SK-N-SH (cell line): ENCODE measurements at places on chromosomes 3 and 15. TPM values are rescaled to one million over a fixed set of nuclear protein-coding genes. Genes with fewer than 3 reads are reported as not detected.

Gene TIMP4
- polyA plus RNA-seq: not detected in 2 replicates

Gene BOC
- polyA plus RNA-seq: 5.8 and 6.6 TPM in 2 replicates

Gene NECTIN3
- 8.9 and 12.7 TPM in 2 replicates for polyA plus RNA-seq

Gene GOLGA8T
- polyA plus RNA-seq: 0.06 TPM in 1 of 2 replicates, not detected in the other

Gene STRIT1
- polyA plus RNA-seq: not detected in 2 replicates

Gene ACSBG1
- under 0.01 and 0.02 TPM in 2 replicates for polyA plus RNA-seq

Gene NCKIPSD
- 20.4 and 24.9 TPM in 2 replicates for polyA plus RNA-seq

Gene GRK7
- 0.03 TPM in 1 of 2 replicates, not detected in the other for polyA plus RNA-seq

Gene ULK4
- polyA plus RNA-seq: 6.2 and 7.8 TPM in 2 replicates

DNA sequence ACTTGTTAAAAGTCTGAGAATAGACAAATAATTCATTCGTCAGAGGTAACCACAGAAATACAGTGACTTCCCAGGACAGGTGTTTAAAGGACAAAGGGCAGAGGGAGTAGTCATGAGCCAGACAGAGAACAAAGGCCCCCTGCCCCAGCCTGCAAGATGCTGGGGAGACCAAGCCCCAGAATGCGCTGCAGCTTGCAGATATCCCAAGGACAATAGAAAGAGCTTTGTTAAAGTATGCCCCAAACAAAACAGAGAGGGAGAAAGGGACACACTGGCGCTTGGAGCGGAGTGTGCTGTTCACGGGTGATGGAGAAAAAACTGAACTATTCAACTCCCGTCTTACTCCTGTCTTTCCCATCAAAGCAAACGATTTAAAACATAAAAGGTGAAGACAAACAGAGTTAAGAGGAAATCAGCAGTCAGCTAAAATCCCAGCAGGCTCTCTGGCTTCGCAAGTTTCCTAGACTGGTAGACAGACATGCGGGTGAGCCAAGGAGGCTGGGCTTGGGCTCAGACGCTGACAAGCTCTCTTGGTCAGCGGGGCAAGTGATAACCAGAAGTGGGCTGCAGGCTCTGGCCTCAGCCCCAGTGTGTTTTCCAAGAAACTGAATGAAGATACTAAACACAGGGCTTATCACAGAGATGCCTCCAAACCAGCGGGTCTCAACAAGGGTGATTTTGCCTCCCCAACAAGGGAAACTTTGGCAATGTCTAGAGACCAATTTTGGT is 130.1 kb downstream of the UACA start:
- H3K27me3 ChIP-seq: no peaks in the 10 kb centered on the region
- peaks cover 34% of the 10 kb centered on the region for H3K4me1 ChIP-seq
- no peak overlapping the region for H3K4me3 ChIP-seq
- no peaks in the 10 kb centered on the region for H3K36me3 ChIP-seq

- H3K4me3 ChIP-seq: no peak overlapping the region
- no peaks in the 10 kb centered on the region for H3K36me3 ChIP-seq
- DNase-seq: no peak
- no peak overlapping the region for H3K27ac ChIP-seq
- no peaks in the 10 kb centered on the region for H3K27me3 ChIP-seq
Observed at GRCh38 chr3:138889792-138890191, 55.1 kb upstream of the PIK3CB start.

DNA sequence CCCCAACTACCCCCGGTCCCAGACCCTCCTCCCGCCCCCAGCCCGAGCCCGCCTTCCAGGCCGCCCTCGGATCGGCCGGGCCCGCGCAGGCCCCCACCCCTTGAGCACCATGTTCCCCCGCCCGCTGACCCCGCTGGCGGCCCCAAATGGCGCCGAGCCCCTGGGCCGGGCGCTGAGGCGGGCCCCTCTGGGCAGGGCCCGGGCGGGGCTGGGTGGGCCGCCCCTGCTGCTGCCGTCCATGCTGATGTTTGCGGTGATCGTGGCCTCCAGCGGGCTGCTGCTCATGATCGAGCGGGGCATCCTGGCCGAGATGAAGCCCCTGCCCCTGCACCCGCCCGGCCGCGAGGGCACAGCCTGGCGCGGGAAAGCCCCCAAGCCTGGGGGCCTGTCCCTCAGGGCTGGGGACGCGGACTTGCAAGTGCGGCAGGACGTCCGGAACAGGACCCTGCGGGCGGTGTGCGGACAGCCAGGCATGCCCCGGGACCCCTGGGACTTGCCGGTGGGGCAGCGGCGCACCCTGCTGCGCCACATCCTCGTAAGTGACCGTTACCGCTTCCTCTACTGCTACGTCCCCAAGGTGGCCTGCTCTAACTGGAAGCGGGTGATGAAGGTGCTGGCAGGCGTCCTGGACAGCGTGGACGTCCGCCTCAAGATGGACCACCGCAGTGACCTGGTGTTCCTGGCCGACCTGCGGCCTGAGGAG is 472 bp downstream of the CHST14 start:
- DNase-seq: no peak
- H3K27me3 ChIP-seq: no peaks in the 10 kb centered on the region
- peak overlapping the region; percentile 86 for H3K4me3 ChIP-seq
- H3K27ac ChIP-seq: no peak overlapping the region
- H3K4me1 ChIP-seq: peaks cover 27% of the 10 kb centered on the region; the same call in 1 of the 2 replicates

- no peaks in the 10 kb centered on the region for H3K4me1 ChIP-seq
- H3K27ac ChIP-seq: no peak overlapping the region
Observed at GRCh38 chr3:63400246-63400860, 122.2 kb downstream of the SYNPR start.

- no peak overlapping the region for H3K4me3 ChIP-seq
- H3K27ac ChIP-seq: no peak overlapping the region
- H3K27me3 ChIP-seq: peaks cover 4% of the 10 kb centered on the region; the same call in 1 of the 2 replicates
- DNase-seq: no peak
- no peaks in the 10 kb centered on the region for H3K36me3 ChIP-seq
- peaks cover 8% of the 10 kb centered on the region; the same call in 1 of the 2 replicates for H3K4me1 ChIP-seq
Observed at GRCh38 chr15:79042213-79042928, 48.2 kb downstream of the RASGRF1 start.

DNA sequence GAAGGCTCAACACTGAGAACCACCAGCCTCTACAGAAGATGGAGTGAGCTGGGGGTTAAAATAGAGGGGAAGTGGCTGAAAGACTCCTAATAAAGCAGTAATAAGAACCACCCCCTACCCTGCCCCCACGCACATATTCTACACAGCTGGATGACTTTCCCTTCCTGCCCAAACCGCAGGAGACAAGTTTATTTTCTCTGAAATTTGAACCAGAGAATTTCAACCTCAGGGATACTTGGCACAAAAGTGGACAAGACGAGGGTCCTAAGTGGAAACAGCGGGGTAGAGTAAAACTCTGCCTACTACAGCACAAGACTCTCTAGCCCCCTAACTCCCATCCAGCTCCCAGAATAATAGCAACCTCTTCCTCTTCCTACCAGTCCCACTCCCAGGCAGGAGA is 28.4 kb downstream of the USF3 start:
- no peak for DNase-seq
- no peak overlapping the region for H3K27ac ChIP-seq
- peaks cover 7% of the 10 kb centered on the region for H3K36me3 ChIP-seq
- no peak overlapping the region for H3K4me3 ChIP-seq
- H3K27me3 ChIP-seq: no peaks in the 10 kb centered on the region

GRCh38 chr15:81006124-81006523 is 5.4 kb downstream of the TLNRD1 start:
- H3K4me3 ChIP-seq: no peak overlapping the region
- no peak overlapping the region for H3K27ac ChIP-seq
- H3K36me3 ChIP-seq: peaks cover 25% of the 10 kb centered on the region
- H3K27me3 ChIP-seq: no peaks in the 10 kb centered on the region

- H3K4me3 ChIP-seq: no peak overlapping the region
- no peaks in the 10 kb centered on the region; the same call in 1 of the 2 replicates for H3K27me3 ChIP-seq
- DNase-seq: no peak
- no peak overlapping the region for H3K27ac ChIP-seq
- H3K36me3 ChIP-seq: no peaks in the 10 kb centered on the region
- no peaks in the 10 kb centered on the region for H3K4me1 ChIP-seq
Observed at GRCh38 chr3:133987136-133987535, 42.6 kb downstream of the SLCO2A1 start.

DNA sequence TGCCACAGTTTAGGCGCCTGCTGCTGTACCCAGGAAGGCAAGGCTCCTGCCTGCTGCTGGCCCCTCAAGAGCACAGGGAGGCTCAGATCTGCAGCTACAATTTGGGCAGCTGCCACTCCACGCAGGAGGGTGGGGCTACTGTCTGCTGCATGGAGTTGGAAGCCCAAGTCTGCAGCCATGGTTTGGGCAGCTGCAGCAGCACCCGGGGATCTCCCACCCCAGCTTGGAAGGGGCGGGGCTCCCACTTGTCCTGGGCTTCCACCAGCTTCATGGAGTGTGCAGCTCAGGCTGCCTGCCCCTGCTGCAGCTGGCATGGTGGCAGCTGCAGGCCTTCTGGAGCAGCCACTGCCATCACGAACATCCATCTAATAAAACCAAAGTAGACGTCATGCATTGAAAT is 512.9 kb downstream of the PYDC2 start:
- H3K36me3 ChIP-seq: no peaks in the 10 kb centered on the region
- DNase-seq: no peak
- no peak overlapping the region for H3K27ac ChIP-seq
- no peak overlapping the region for H3K4me3 ChIP-seq
- H3K27me3 ChIP-seq: no peaks in the 10 kb centered on the region
- H3K4me1 ChIP-seq: no peaks in the 10 kb centered on the region

DNA sequence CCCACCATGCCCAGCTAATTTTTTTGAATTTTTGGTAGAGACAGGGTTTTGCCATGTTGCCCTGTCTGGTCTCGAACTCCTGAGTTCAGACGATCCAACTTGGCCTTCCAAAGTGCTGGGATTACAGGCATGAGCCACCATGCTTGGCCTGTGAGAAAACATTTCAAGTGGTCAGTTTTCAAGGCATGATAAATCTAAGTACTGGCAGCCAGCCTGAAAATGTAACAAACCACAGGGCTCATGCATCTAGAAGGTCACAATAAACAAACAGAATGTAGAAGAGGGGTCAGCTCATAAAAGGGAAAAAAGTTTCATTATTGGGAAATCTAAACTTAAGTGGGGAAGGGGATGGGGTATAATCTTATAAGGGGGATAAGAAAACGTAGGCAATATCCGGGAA is 39.9 kb downstream of the PPCDC start:
- DNase-seq: no peak
- no peak overlapping the region for H3K4me3 ChIP-seq
- H3K4me1 ChIP-seq: peaks cover 3% of the 10 kb centered on the region; the same call in 1 of the 2 replicates
- H3K27ac ChIP-seq: no peak overlapping the region

- no peaks in the 10 kb centered on the region for H3K36me3 ChIP-seq
- H3K4me1 ChIP-seq: peaks cover 13% of the 10 kb centered on the region
- no peak for DNase-seq
- H3K4me3 ChIP-seq: no peak overlapping the region
Observed at GRCh38 chr15:52255935-52256334, 39.7 kb downstream of the MYO5C start.

- H3K4me1 ChIP-seq: no peaks in the 10 kb centered on the region
- no peak overlapping the region for H3K27ac ChIP-seq
- no peak for DNase-seq
Observed at GRCh38 chr3:196216681-196217211, 412 bp downstream of the SLC51A start.

DNA sequence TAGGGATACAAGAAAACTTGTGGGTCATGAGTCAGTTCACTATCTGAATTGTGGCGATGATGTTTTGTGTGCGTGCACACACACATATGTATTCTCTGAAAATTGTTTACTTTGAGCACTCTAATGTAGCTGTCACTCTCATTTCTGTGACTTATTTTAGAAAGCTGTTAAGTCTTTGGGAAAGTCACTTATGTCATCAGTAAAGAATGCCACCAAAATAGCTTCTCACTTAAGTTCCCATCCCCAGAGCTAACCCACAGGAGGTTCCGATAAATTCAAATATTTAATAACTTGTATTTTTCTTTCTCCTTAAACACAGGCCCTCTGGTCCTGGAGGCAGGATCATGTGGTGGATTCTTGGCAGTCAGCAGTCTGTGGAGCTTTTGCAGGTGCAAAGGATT is 138.3 kb downstream of the LRIG1 start:
- H3K4me1 ChIP-seq: 0 out of 2 replicates have a peak, but pooled peaks cover 5% of the 10 kb centered on the region
- H3K36me3 ChIP-seq: no peaks in the 10 kb centered on the region
- H3K27me3 ChIP-seq: no peaks in the 10 kb centered on the region

GRCh38 chr15:37053166-37053565 is 47.2 kb downstream of the MEIS2 start:
- no peak overlapping the region for H3K4me3 ChIP-seq
- peaks cover 8% of the 10 kb centered on the region for H3K4me1 ChIP-seq
- H3K27ac ChIP-seq: no peak overlapping the region
- peaks cover 90% of the 10 kb centered on the region for H3K36me3 ChIP-seq
- DNase-seq: no peak
- no peaks in the 10 kb centered on the region for H3K27me3 ChIP-seq

DNA sequence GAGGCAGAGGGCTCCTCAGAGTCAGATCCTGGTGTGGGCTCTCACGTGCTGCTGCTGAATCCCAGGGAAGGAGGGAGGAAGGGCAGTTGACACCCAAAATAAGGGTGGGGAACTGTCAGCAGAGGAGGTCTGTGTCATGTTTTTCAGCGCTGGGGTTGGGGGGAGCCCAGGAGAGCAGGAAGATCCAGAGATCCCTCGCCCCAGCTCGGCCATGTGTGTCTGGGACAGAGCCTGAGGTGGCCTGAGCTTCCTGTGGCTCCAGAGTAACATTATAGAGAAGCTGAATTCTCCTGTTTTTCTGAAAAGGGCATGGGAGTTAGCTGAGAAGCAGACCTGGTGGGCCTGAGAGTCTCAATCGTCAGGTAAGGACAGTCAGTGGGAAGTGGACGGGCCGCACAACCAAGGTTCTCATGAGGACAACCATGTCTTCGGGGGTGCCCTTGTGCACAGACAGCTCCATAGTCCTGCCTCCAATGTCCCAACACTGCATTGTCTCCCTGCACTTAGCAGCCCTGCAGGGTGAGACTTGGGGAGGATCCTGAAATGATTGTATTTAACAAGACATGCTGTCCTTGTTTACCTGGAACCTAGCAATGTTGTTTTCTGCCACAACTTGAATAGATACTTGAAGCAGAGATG is 18.4 kb downstream of the UMPS start:
- no peak overlapping the region for H3K4me3 ChIP-seq
- peaks cover 27% of the 10 kb centered on the region for H3K36me3 ChIP-seq

DNA sequence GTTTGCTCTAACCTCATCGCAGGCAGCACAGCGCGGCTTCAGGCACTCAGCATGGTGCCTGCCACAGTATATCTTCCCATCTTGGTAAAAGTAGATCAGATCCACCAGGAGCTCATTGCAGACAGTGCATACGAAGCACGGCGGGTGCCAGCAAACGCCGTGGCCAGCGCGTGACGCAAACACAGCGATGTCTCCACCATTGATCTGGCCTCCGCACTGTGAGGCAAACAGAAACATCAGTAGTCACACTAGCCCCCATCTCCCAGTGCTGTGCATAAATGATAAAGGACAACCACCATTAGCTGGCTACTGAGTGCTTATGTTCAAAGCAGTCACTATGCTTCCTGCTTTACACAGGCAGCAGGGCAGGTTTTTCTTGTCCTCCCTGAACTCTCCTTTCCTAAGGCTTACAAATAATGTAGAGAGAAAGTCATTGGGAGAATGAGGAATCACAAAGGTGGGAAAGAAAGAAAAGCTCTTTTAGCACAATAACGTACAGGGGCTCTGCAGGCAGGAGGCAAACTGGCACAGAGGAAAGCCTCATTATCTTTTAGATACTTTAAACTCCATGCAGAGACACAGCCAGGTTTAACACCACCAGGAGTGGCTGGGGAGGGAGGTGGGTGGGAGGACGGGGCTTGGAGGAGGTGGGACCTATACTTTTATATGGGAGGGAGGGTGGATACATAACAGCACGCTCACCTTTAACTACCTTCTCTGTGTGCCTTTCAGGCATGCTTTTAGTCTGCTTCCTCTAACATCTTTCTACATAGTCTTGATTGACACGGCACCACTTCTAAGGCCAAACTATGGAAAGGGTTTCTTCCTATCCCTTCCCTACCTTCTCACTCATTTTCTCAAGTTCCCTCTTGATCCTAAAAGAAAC is 67.9 kb downstream of the PRICKLE2 start:
- no peak overlapping the region for H3K4me3 ChIP-seq
- H3K4me1 ChIP-seq: peaks cover 9% of the 10 kb centered on the region
- H3K27me3 ChIP-seq: no peaks in the 10 kb centered on the region
- DNase-seq: peak; percentile 20
